Hematopoietic multipotent progenitor cell treated with erythropoietin and hydrocortisone succinate and interleukin-3 and kit ligand, for 17 days (in vitro differentiated cells): ENCODE measurements at places on chromosomes 5 and 9.
A peak's percentile ranks its signal among the peaks of the same experiment; 100 is the strongest.

GRCh38 chr5:79120221-79120620, 8.6 kb downstream of the BHMT start:
- DNase-seq, result no peak

DNA sequence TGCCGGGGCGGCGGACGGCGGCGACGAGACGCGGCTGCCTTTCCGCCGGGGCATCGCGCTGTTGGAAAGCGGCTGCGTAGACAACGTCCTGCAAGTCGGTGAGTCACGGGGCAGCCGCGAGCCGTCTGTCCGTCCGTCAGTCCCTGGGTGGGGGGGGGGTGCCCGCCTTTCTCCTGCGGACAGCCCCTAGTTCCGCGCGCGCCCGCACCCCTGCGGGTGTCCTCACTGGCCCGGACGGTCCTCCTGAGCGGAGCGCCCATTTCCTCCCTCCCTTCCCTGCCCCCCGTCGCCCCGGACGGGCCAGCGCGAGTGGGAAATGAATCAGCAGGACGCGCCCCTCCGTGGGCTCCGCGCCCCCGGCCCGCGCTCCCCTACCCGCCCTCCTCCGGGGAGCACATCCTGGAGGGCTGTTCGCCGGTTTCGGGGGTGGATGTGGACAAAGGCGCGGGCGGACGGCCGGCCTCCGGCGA, 828 bp downstream of the ZSWIM6 start:
- DNase-seq, result peak; percentile 25

- DNase-seq, result peak; percentile 37
These were observed 192.1 kb upstream of the TRIM32 start for GRCh38 chr9:116494815-116495634.

- DNase-seq, result no peak
These were observed 247.5 kb upstream of the TUT7 start for GRCh38 chr9:86601697-86602096.

GRCh38 chr9:86644675-86645034, 290.4 kb upstream of the TUT7 start:
- DNase-seq, result no peak

GRCh38 chr5:40976836-40977235, 67.5 kb downstream of the C7 start:
- DNase-seq, result no peak

- DNase-seq, result no peak
These were observed 35.1 kb downstream of the CTNNAL1 start for GRCh38 chr9:108978205-108978604.

DNA sequence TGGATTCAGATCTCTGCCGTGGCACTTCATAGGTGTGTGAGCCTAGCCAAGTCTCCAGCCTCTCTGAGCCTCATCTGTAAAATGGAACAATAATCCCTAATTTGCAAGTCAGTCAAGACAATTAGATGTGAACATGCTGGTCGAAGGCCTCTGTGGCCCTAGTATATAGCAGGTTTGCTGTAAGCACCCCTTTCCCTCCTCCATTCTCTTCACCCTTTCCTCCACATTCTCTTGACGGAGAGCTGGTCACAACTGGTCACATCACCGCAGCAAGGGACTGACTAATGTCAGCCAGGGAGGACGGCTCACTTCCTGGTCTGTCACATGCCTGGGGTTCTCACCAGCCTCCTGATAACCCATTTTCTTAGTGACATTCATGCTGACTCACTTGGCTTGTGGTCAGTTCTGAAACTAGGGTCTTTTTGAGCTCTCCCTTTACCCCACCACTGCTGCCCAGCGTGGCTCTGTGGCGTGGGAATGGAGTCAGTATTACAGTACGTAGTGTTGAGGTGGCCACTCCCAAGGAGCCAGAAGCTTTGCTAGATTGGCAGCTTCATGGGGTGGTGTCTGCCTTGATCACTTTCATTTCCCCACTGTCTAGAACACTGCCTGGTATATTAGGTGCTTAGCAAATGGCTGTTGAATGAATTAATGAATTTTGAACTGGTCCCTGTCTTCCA, 47.8 kb downstream of the ERGIC1 start:
- peak; percentile 29 for DNase-seq

DNA sequence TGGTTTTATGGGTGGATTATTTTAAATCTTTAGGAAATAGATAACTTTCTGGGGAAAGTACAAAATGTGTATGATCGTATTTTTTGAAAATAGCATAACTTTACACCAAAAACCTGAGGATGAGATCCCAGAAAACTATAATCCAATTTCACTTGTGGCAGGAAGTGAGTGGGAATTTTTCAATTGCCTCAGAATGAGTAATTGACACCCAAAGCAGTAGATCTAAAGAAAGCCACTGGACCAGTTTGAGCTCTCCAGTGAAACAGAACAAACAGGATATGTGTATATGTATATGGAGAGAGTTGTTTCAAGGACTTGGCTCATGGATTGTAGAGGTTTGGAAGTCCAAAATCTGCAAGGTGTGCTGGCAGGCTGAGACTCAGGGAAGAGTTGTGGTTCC, 109.2 kb upstream of the SHB start:
- DNase-seq, result no peak

DNA sequence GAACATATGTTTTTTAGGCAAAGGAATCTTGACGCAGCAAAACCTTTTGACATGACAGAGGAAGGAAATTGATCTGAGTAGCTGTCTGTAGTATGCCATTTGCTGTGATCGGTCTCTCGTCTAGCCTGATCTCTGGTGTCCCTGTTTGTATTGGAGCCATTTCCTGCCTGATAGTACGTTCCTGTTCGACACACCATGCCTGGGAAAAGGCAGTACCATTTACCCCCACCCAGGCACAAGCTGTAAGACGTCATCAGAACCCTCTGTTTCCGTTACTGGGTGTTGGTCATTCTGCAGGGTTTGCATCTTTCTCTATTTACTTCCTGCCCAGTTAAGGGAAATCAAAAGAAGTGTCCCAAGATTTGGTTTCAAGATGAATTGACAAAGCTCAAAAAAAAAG, 129.7 kb downstream of the CEMIP2 start:
- DNase-seq, result no peak

- no peak for DNase-seq
These were observed 27.9 kb upstream of the GALNT10 start for GRCh38 chr5:154162539-154163151.

DNA sequence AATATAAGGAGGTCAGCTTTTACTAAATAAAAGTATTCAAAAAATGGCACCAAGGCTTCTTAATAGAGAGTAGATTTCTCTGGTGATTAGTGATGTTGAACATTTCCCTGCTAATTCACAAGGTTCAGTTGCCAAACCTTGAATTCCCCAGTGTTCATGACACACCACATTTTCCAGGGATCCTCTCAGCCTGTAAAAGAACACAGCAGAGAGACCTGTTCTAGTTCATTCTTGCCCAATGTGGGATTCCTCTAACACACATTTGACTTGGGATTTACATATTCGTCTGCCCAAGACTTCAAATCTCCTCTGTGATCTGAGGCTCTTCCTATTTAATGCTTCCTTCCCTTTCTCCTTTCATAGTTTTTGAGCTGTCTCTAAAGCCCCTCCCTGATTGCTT, 273.2 kb upstream of the CDH9 start:
- DNase-seq, result no peak

- DNase-seq, result no peak
These were observed 116.1 kb upstream of the TNC start for GRCh38 chr9:115234094-115234493.

GRCh38 chr5:160787240-160787639, 64.8 kb downstream of the ATP10B start:
- no peak for DNase-seq

GRCh38 chr5:14330729-14331385, 187.7 kb downstream of the TRIO start:
- no peak for DNase-seq

GRCh38 chr9:121038804-121039203, 11.3 kb downstream of the C5 start:
- DNase-seq, result no peak

DNA sequence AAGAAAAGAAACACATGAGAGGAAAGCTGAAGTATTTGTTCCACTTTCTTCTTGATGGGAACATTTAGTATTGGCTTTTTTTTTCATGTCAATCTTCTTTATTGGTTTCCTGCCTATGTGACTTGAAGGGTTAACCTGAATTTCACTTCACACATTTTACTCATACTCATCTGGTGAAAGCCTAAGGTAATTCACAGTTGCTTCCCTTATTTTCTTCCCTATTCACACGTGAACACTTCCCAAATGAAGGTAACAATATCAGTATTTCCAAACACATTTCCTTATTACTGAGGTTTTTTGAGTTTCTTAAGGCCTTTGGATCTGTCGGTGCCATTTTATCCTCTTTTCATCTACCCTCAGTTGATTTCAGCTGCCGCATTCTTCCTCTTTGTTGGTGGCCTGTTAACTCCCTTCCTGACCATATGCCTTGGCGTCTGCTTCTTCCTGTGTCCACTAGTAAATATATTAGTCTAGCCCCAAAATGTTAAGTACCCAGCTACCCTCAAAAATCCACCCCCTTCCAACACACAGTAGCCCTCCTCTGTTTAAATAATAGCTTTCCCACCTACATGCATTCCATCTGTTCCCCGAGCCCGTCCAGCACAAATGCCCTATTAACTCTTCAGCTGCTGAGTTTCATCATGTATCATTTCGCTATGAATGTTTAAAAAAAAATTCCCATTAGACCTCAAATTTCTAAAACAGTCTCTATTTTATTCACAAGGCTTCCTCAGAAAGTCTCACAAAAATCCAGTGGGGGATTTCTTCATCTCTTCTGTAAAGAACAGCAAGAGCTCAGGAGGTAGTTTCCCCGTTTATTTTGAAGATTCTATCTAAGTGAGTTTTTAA, 97.3 kb downstream of the USP20 start:
- no peak for DNase-seq

DNA sequence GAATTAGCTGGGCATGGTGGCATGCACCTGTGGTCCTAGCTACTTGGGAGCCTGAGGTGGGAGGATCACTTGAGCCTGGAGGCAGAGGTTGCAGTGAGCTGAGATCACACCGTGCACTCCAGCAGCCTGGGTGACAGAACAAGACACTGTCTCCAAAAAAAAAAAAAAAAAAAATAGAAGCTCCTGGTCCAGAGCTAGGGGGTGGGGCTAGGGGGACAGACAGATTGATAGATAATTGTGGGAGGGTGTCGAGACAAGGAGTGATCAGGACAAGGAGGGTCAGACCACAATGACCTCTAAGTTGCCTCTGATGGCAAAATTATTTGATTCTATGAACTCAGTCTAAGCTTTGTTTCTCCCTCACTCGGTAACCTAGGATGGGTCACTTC, 6.6 kb upstream of the PHF19 start:
- no peak for DNase-seq

DNA sequence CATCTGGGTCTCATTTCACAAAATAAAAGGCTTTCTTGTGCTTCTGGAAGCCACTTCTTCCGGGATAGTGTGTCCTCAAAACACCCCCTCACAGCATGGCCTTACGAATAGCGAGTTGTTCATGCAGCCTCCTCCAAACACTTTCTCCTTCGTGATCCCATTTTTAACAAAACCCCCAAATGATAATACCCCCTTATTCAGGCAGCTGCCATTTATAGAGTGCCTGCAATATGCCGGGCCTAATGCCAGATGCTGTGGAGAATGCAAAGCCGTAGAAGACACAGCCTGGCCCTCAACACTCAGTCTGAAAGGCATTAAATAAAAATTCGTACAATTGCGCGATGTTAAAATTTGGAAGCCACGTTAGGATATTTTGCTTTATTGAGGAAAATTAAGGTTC, 66.4 kb upstream of the SLC44A1 start:
- DNase-seq, result no peak

GRCh38 chr9:96646081-96646991, 8.8 kb downstream of the PRXL2C start:
- DNase-seq, result no peak

- DNase-seq, result peak; percentile 60
These were observed 20.7 kb upstream of the ROPN1L start for GRCh38 chr5:10420932-10421331.

DNA sequence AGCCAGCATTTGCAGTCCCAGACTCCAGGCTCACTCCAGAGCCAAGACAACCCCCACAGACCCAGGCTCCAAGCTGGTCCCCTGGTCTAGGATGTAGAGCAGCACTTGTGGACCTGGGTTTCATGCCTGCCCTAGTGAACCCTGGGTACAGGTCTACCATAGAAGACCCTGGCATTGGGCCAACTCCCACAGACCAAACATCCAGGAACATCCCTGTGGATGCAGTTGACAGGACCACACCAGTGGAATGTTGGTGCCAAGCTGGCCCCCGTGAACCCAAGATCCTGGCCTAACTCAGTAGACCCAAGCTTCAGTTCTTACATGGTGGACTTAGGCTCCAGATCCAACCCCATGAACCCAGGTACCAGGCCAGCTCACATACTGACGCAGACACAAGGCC, 250.6 kb downstream of the KDM4C start:
- DNase-seq, result no peak

GRCh38 chr5:96565582-96566265, 96.5 kb upstream of the CAST start:
- no peak for DNase-seq

GRCh38 chr5:112306956-112307355, 112.1 kb downstream of the EPB41L4A start:
- no peak for DNase-seq

DNA sequence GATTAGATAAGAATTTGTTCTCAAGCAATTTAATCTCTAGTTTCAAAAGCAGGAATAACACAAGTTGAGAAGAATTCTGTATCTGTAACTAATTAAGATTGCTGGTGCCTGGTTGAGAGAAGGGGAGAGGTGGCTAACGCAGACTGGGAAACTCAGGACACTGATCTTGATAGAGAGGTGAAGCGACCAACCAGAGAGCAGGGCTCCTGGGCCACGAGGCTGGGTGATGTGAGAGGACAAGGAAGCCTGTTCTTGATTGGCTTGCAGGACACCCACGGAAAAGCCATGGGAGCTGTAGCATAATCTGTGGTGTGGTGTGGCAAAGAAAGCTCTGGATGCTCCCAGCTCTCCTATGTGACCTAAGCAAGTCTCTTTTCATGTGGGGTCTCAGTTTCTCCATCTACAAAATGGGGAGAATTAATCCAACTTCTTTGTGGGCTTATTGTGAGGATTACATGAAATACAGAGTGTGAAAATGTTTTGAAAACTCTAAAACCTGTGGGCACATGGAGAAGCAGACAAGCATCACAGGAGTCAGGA, 594.1 kb upstream of the BRINP1 start:
- DNase-seq, result no peak

- DNase-seq, result no peak
These were observed 8.7 kb downstream of the UBQLN1 start for GRCh38 chr9:83698976-83699585.

GRCh38 chr5:114726131-114726530, 364.3 kb downstream of the KCNN2 start:
- DNase-seq, result no peak

DNA sequence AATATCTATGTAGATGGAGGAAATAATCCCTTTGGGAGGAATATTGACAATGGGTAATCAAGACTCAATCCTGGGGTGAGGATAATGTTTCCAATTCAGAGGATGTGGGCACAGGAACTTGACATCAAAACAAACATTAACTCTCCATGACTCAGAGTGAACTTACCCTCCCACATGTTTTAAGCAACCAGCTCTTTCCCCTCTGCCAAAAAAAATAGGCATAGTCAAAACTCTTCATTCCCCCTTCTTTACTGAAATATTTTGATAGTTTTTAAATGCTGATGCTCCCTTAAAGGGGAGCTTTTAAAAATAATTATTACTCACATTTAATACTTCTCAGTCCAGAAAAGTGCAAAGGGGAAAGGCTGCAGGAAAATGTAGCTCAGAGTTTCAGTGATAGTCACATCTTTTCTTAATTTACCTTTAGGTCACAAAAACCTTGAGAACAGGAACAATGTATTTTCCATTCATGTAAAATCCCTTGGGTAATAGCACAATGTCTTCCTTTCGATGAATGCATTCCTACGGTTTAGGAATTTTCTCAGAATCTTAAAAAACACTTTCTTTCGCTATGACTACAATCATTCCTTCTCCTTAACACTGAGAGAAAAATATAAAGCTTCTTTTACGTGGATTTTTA, 298.4 kb upstream of the GRAMD2B start:
- DNase-seq, result no peak
